C1 segment of cervical spinal cord (tissue), 14 donors: ENCODE measurements at places on chromosomes 7 and 10.

- no peak for DNase-seq
Measured at GRCh38 chr7:104299777-104300176, 28.6 kb upstream of the LHFPL3 start.

- no peak for DNase-seq
Measured at GRCh38 chr7:36710186-36710791, 14.0 kb downstream of the AOAH start.

GRCh38 chr7:50214771-50215170, 89.7 kb upstream of the IKZF1 start:
- DNase-seq, result no peak

DNA sequence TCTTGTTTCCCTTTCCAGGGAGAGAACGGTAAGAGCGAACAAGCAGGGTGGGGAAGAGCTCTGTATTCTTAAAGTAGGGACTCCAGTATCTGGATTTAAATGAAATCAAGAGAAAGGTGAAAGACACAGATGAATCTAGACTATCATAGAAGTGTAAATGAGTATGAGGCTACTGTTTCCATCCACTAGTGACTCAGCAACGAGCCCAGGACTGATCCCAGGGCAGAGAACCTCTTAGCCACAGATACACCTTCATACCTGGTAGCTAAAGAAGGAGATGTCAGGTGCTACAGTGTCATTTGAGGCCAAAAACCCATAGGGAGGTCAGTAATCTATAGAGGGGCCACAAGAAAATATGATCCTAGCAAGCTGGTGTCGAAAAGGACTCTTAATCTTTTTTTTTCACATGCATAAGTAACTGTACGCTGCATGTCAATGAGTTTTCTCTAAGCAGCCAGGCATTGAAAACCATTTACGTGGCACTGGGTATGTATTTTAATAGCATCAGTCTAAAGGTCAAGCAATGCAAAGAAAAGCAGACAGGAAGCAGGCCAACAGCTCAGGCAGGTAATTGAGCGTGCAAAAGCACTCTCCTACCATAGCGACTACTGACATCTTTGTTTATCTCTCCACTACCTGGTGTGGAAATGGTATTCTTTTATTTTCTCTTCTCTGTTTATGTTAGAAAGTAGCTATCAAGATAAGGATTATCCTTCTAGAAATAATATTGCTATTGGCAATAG, 91.5 kb upstream of the EGR2 start:
- DNase-seq, result no peak

DNA sequence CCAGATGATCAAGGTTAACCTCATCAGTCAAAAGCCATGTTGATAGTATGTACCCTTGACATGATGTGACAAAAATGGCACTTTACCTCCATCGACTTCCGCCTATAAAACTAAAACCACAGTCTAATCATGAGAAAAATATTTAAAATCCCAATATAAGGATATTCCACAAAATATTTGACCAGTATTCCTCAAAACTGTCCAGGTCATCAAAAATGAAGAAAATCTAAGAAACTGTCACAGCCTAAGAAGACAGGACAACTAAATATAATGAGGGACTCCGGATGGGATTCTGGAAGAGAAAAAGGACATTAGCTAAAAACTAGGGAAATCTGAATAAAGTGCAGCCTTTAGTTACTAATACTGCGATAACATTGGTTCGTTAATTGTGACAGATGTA, 67.6 kb downstream of the XPNPEP1 start:
- no peak for DNase-seq

GRCh38 chr7:131604841-131605279, 48.4 kb upstream of the PODXL start:
- DNase-seq, result no peak
